ENCODE measurements at places on chromosomes 11 and 22. TPM values are rescaled to one million over a fixed set of nuclear protein-coding genes. Genes with fewer than 3 reads are reported as not detected.

- no peak overlapping the region for H3K27ac ChIP-seq
- DNase-seq: no peak
- H3K4me1 ChIP-seq: no peaks in the 10 kb centered on the region
- no peak overlapping the region for H3K4me3 ChIP-seq
- no peaks in the 10 kb centered on the region for H3K36me3 ChIP-seq
- H3K27me3 ChIP-seq: no peaks in the 10 kb centered on the region
Measured at GRCh38 chr22:39345231-39345630, 4.6 kb upstream of the SYNGR1 start.

DNA sequence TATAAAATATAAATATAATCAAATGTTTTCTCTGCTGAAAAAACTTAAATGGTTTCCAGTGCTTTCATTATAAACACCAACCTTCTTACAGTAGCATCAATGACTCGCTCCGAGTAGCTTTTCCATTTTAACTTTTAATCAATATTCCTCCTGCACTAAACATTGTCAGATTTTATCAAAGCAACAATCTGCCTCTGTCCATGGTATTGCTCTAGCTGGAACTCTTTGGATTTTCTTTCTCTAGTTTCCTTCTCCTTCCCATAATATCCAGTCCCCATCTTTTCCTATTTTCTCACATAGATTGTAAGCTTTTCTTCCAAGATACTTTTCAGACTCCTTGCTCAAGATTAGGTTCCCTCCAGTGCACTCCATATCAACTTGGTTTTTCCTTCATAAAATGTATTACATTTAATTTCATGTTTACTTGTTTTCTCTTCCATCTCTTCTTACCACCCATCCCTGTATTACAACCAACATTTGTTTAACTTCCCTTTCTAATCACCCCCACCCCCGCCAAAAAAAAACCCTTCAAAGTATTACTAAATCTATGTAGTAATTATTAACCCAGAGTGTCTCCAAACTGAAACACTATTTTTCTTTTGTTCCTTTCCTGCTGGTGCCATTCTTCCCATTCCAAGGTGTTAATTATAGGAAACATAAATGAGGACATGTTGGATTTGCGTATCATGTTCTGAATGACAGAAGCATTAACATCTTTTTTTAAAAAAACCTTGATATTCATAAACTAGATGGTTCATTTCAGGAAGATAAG lies 716.5 kb downstream of the NELL1 start:
- H3K27ac ChIP-seq: no peak overlapping the region
- DNase-seq: no peak
- H3K27me3 ChIP-seq: no peaks in the 10 kb centered on the region
- no peaks in the 10 kb centered on the region for H3K36me3 ChIP-seq
- H3K4me1 ChIP-seq: no peaks in the 10 kb centered on the region
- no peak overlapping the region for H3K4me3 ChIP-seq

DNA sequence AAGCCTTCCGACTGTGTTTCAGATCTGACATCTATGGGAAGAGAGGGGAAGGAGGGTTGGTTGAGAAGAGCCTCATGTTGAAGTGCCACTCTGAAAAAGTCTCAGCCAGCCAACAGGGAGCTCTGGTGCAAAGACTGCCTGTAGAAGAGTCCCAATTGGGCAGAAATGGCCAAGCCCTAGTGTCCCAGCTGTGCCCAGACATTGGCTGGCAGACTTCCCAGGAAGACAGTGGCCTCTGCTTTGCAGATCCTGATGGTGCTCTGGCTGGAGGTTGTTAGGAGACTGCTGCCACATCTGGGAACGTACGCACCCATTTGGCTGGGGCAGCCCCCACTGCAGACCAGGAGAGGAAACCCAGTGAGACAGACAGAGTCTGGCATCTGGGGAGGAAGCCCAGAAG lies 3.2 kb upstream of the PLA2G3 start:
- DNase-seq: no peak
- H3K27me3 ChIP-seq: no peaks in the 10 kb centered on the region
- no peaks in the 10 kb centered on the region for H3K36me3 ChIP-seq
- H3K4me3 ChIP-seq: no peak overlapping the region
- no peaks in the 10 kb centered on the region for H3K4me1 ChIP-seq
- no peak overlapping the region for H3K27ac ChIP-seq

DNA sequence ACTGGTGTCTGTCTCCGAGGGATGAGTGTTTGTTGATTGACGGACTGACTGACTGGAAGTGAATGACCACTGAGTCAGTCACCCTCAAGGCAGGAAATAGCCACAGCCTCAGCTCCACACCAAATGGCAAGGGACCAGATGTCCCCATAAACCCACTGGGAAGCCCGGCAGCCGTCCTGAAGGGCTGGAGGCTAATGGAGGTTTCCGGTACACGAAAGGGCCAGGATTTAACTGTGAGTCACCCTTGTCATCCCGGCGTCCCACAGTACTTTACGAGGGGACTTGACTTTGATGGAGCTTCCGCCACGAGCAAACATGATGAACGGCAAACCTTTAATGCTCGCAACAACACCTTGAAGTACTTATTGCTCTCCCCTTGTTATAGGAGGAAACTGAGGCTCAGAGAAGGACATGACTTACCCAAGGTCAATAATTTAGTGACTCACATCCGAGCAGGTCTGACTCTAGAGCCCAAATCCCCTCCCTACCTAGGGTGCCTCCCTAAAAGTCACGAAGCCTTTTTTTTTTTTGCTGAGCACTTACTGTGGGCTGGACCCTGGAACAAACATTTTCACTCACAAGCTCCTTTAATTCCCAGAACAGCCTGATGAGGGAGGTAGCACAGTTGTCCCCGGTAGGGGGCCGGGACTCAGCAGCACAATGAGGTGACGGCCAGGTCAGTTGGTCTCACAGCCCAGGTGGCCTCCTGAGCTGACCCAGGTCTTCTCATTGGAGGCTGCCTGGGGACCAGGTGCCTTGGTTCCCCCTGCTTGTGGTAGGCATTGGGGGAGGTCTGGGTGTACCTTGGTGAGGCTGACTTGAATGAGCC lies 25.2 kb upstream of the GCAT start:
- no peaks in the 10 kb centered on the region for H3K4me1 ChIP-seq
- DNase-seq: no peak
- H3K27me3 ChIP-seq: no peaks in the 10 kb centered on the region
- H3K27ac ChIP-seq: no peak overlapping the region
- no peaks in the 10 kb centered on the region for H3K36me3 ChIP-seq

DNA sequence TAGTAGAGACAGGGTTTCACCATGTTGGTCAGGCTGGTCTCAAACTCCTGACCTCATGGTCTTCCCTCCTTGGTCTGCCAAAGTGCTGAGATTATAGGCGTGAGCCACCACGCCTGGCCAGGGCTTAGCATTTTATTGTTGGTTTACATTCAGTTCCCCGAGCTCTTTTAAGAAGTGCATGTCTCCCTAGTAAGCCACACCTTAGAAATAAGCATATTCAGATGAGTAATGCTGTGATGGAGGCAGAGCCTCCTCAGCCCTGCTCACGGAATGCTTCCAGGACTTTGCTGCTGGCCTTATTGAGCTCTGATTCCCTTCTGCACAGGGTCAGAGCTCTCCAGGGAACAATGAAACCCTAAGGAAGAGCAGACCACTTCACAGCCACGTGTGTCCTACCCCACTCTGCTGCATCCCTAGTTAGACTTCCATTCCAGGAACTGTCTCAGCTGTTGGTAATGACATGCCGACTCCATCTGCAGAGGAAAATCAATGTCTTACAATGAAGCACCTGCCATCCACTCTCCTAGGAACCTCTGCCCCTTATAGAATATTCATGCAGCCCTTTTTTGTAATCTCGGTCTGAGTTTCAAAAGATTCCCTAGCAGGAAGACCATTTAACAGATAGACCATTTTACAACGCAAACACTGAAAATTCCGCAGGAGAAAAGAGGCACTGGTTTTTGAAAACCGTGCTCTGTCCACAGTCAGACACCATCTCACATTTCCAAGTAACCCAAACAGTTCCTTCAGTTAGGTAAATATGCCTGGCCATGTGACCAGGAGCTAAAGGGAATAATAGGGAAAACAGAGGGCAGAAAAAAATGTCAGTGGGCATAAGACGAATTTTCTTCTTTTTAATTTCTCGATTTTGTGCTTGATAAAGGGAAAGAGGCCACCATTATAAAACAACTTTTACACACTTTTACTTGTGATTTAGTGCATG lies 1.7 kb upstream of the JAM3 start:
- DNase-seq: no peak
- no peak overlapping the region for H3K27ac ChIP-seq
- no peaks in the 10 kb centered on the region for H3K4me1 ChIP-seq
- H3K4me3 ChIP-seq: no peak overlapping the region
- no peaks in the 10 kb centered on the region for H3K27me3 ChIP-seq
- H3K36me3 ChIP-seq: no peaks in the 10 kb centered on the region

The SOX6 gene
- total RNA-seq: 5.4 TPM

Data from aorta (tissue), 5 donors.